ENCODE measurements at places on chromosomes 16 and 17.

DNA sequence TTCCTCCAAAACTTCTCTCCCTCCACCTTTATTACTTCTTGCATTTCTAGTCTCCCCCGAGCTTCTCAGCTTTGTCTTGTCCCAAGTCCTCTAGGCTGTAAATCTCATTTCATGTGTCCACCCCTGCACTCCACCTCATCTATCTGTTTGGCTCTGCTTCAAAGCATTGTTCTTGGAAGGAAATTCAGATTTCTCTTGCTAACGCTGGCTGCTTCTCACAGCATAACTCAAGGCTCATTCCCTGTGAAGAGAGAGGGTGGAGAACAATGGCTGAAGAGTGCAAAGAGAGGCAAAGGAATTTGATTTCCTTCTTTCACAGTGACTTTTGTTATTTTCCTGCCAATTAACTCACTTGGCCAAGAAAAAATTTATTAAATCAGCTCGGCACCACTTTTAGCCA is 476.5 kb downstream of the TMEM114 start:
- DNase-seq: no peak

DNA sequence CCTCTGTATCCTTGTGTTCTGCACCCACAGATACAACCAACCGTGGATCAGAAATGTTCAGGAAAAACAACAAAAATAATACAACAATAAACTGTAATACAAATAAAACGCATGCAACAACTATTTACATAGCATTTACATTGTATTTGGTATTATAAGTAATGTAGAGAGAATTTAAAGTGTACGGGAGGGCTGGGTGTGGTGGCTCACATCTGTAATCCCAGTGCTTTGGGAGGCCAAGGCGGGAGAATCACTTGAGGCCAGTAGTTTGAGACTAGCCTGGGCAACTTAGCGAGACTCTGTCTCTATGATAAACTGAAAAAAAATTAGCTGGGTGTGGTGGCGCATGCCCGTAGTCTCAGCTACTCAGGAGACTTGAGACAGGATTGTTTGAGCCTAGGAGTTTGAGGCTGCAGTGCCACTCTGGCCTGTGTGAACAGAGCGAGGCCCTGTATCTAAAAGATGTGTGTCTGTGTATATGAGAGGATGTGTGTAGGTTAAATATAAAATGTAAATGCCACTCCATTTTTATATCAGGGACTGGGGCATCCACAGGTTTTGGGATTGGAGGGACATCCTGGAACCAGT is 13.3 kb downstream of the SEC14L1 start:
- no peak for DNase-seq

DNA sequence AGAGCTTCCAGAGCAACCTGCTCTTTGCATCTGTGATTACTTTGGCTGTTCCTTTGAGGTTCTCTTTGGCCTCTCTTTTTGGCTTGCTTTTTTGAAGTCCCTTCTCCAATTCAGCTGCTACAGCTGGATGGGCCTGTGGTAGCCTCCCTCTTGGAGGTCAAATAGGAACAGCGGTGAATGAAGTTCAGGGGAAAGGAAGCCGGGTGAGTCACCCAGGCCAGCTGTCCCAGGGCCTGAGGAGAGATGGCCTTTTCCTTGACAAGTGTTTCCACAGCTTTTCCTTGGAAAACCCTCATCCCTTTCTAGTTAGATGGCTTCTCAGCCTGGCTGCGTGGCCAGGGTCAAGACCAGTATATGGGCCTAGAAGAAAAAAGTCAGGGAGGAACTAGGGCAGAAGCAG is 103.1 kb downstream of the STX8 start:
- no peak for DNase-seq

- DNase-seq: no peak
Observed at GRCh38 chr16:73015612-73016487, 32.1 kb downstream of the ZFHX3 start.

DNA sequence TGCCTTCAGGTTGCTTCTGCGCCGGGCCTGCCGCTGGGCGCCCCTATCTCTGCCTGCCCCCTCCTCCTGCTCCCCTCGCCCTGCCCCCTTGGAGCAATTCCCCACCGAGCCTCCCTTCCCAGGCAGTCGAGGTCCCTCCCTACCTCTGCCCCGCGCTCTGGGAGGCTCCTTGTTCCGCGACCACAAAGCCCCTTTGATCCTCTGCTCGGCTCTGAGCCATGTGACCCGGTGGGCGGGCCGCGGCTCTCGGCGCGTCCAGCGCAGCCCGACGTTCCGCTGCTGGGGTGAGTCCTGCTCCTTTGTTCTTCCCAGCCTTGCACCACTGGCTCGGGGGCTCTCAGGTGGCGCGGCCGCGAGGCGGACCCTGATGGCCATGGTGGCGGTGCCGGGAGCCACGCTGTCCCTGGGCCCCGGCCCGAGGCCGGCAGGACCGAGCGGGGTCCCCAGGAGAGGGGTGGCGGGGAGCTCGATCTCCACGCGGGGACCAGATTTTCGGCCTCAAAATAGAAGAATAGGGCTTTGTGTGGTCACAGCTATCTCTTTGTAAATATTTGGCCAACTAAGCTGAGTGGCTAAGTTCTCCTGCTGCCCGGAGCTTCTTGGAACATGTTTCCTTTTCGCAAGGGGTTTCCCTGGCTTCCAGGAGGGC is 310.6 kb downstream of the SEC14L1 start:
- DNase-seq: peak; percentile 72
